Epithelial cell of proximal tubule (primary cell): ENCODE measurements at places on chromosomes 11 and 22.
A peak's percentile ranks its signal among the peaks of the same experiment; 100 is the strongest.

GRCh38 chr11:125062931-125063428 is at the start of gene SLC37A2:
Gene SLC37A2, plus strand, starts transcription at chr11:125063305. Its CDS starts 63 bp downstream, at chr11:125063368.
- DNase-seq: no peak

DNA sequence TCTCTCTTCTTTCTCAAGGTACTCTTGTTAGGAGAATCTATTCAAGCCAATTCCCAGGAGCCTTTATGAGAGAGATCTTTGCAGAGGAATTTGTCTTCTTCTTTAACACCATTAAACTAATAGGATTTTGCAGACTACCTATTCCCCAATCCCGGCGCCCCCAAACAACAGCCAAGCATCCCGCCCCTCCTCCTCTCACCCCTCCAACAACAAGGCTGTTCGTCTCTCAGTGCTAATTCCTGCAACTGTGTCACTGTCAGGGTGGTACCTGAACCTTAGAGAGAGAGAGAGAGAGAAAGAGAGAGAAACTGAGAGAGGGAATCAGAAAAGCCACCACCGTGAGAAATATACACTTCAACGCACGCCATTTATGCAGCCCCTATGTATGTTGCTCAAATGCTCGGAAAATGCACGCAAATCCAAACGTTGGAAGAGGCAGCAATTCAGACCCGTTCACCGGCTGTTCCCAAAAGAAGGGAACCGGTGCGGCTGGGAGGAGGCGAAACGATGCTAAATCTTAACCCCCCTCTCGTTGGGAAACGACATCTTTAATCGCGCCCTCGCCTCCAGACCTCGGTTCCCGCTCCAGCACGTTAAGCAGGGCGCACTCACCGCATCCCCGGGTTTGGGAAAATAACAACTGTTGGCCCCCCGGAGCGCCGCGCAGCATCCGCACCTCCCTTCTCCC is 961 bp downstream of the KCNA4 start:
- no peak for DNase-seq

- DNase-seq: peak; percentile 27
Observed at GRCh38 chr22:26718905-26719304, 61.5 kb downstream of the MIAT start.

DNA sequence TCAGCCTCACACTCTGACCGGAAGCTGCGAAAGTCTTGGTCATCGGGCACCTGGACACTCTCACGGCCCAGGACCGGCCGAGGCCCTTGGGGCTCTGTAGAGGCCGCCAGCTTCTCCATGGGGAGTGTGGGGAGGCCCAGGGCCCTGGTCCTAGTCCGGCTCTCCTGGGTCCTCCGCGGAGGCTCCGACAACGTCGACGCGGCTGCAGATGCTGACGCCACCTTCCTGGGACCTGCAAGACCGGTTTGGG is 12.9 kb downstream of the STARD10 start:
- DNase-seq: no peak

DNA sequence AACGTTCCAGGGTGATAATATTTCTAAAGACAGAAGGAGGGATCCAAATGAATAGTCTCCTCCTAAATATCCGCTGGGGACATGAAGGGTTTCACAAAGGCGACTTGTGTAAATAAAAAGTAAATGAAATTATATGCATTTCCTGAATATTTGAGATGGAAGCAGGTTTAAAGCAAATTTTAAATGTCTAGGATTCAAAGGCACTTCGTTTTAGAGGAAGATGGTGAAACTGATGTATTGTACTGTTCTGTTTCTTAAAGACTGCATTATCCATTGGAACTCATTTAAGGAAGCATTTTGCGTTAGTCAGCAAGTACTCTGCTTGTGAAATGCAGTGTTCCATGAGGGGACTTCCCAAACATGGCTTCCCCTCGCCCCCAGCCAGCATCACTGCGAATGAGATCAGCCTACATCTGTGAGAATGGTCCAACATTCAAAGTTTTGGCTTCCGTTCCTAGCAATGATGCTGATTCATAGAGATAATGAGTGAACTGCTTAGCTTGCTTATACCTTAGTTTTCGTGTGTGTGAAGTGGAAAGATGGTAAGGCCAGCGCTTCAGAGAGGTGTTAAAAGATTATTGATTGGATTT is 1.5 kb downstream of the RAB39A start:
- no peak for DNase-seq

DNA sequence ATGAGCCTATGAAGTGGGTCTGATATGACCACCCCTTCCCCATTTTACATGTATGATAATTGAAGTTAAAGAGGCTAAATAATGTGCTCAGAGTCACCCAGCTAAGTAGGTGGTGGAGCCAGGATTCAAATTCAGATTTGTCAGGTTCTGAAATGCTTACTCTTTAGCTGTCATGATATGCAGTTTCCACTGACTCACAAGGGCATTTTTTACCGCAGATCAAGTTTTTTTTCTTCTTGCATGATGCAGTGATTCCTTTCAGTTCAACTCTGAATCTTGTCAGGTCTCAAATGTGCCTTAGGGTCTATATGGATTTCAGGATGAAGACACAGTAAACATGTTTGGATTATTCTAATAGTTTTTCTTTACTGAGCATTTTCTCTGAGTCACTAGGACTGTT is 12.6 kb upstream of the TRIM44 start:
- DNase-seq: no peak

DNA sequence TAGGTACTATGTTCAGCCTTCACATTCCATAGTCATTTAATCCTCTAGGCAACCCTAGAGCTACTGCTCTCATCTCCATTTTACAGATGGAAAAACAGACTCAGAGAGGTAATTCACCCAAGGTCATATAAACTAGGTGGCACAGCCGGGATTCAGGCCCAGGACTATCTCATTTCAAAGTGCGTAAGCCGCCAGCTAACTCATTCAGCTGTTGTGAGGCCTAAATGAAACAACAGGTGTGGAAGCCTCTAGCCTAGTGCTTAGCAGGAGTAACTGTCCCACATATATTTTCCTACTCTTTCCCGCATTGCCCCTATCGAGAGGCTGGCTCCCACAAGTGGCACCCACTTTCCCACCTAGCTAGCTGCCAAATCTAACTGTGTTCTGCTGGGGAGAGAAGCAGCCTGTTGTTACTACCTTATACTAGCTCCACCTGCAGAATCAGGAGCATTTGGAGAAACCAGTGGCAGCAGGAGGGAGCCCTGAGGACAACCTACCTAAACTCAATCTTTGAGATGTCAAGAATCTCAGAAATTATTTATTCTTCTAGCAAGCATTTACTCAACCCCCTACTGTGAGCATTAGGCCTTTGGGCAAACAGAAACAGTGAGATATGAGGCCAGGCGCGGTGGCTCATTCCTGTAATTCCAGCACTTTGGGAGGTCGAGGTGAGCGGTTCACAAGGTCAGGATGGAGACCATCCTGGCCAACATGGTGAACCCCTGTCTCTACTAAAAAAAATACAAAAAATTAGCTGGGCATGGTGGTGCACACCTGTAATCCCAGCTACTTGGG is 20.9 kb downstream of the PRG3 start:
- no peak for DNase-seq

DNA sequence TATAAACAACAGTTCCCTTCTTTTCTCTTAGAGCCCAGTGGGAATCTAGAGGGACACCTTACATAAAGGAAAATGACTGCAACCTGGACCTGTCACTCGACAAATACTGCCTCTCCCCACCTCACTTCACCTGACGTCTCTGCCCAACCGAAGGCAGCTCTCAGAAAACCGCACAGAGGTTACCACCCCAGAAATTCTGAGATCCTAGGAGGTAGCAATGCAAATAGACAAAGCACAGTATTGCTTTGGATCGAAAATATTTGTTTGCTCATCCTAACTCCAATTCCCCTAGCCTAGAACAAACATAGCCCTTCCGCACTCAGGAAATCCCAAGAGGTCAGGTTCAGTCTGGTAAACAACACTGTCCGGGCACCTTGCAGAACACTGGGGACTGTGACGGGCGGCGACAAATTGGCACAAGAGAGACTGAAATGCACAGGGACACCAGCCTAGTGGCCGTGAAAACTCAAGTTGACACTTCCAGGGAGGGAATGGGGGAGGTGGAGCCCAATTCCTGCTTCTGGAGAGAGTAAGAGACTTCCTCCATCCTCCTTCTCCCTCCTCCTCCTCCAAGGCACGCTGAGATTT is 420 bp upstream of the TRIM44 start:
- no peak for DNase-seq

DNA sequence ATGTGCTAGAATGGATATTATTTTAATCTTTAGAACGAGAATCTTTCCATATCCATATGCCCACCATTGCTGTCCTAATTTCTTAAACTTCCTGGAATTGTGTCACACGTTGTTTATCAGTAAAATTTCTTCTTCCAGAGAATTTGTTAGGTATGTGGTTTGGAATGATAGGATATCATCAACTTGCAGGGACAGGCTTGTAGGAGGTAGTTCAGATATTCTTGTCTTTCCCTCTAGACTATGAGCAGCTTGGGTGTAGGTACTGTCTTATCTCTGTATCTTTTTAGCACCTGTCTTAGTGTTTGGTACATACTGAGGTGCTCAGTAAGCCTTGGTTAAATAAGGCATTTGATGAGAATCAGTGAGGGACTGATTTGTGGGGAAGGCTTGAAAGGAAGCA is 3.4 kb downstream of the CTNND1 start:
- DNase-seq: no peak

DNA sequence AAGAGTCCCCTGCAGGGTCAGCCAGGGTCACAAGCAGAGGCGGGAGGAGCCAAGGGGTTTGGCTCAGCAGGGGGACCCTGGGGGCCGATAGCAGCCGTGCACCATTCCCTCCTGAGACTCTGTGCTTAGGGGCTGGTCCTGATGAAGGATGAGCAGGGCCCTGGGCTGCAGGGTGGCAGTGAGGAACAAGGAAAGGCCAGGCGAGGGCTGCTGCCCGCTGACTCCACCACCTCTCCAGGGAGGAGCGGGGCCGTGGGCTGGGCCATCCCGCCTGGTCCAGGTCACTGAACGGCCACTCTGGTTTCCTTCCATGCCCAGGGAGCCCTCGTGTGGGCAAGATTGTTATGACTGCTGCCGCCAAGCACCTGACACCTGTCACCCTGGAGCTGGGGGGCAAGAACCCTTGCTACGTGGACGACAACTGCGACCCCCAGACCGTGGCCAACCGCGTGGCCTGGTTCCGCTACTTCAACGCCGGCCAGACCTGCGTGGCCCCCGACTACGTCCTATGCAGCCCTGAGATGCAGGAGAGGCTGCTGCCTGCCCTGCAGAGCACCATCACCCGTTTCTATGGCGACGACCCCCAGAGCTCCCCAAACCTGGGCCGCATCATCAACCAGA is 9.2 kb upstream of the NDUFS8 start:
- DNase-seq: no peak

DNA sequence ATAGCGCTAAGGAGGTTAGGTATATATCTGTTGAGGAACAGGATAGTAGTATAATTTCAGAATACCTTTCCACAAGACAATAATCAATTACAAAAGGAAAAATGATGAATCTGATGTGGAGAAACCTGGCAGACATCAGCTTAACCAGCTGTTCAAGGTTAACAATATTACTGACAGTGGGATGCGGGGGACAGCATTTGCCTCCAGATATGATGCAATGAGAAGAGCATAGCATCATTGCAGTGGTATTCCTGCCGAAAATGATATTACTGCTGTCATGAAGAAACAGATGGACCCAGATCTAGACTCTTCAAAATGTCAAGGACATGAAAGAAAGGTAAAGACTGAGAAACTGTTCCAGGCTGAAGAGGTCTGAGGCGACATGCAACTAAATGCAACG is 49.7 kb downstream of the RBFOX2 start:
- DNase-seq: no peak

- DNase-seq: no peak
Observed at GRCh38 chr11:77704029-77704428, 66.4 kb upstream of the CLNS1A start.

DNA sequence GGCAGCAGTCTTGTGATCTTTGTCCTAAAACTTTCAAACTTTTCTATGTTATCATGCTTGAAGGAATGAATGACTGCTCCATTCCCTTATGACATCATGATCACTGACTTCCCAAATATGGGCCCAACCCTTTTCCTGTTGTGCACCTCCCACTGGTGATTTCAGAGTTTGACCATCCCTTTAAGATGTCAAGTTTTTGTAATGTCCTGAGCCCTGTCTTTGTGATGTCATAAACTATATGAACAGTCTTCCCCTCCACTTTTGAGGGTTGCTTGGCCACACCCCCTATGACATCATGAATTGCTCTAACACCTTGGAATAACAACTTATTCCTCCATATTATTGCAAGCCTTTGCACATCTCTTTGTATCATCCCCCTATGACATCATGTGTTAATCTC is 16.5 kb upstream of the NUCB2 start:
- no peak for DNase-seq

DNA sequence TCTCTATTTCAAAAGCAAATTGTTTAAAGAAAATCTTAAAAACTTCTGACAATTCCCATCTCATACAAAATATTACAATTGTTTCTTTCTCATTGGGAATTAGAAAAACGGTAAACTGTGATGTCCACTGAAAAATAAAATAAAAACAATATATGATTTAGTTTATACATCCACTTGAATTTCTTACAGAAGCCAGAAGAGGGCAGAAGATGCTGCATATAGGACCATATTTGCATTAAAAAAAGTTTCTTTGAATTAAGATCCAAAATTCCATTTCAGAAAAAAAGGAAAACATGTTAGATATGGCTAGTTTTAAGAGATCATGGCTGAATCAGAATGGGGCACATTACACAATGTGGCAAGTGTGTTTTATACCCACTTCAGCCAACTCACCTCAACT is 39.3 kb upstream of the LRRC4C start:
- no peak for DNase-seq

GRCh38 chr22:29806196-29806595 is 31.9 kb downstream of the ASCC2 start:
- no peak for DNase-seq

GRCh38 chr22:34993548-34993947 is 72.4 kb upstream of the ISX start:
- DNase-seq: no peak

DNA sequence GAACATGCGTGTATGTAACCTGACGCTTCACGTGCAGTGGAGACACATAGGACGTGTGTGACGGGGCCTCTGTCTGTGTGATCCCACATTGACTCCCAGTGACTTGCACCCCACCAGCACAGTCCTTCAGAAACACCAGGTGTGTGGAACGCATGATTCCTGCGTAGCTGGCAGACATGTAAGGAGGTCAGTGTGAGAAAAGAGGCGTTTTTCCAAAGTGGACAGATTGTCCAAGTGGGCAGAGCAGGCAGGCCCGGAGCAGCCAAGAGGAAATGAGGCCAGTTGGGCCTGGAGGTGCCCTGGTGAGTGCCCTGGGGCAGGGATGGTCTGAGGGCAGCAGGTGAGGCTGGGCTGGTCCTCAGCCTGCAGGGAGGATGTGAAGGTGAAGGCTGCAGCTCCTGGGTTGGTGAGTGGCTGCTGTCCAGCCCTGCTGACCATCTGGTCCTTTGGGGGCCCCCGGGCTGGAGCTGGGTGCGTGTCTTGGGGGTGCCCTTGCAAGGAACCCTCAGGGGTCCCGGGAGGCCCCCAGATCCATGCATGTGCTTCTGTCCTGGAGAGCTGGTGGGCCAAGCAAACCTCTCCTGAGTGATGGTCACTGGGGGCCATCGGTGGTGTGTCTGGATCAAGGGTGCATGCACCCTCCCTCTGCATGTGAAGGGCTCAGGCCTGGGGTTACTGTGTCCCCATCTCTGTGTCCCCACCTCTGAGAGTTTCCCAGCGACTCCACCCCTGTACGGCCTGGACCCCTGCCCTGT is 26.6 kb downstream of the SHANK3 start:
- DNase-seq: no peak
